ENCODE measurements at places on chromosomes 3 and 15. TPM values are rescaled to one million over a fixed set of nuclear protein-coding genes. Genes with fewer than 3 reads are reported as not detected.

Gene LEO1
- total RNA-seq = 23.7 TPM

Gene MITF
- 9.3 TPM for total RNA-seq

Gene PLSCR5
- not detected for total RNA-seq

Gene CFAP100
- not detected for total RNA-seq

Gene NR2F2
- 24.9 TPM for total RNA-seq

Gene MST1
- total RNA-seq = 28.2 TPM

Gene TF
- total RNA-seq = 0.85 TPM

Gene TMEM212
- not detected for total RNA-seq

Gene FGF7
- 4.5 TPM for total RNA-seq

Gene NEO1
- 129 TPM for total RNA-seq

Gene GCHFR
- 35.1 TPM for total RNA-seq

Gene GOLGA8N
- total RNA-seq = 2.9 TPM

Gene RHOV
- 3.7 TPM for total RNA-seq

Gene SLC7A14
- total RNA-seq = 0.34 TPM

Gene METTL6
- total RNA-seq = 8.0 TPM

All from left colon (tissue), 2 donors.